T-helper 2 cell (primary cell): ENCODE measurements at places on chromosomes 16 and 17.

- no peak for DNase-seq
Measured at GRCh38 chr16:65846210-65846602, 520.3 kb upstream of the CDH5 start.

GRCh38 chr17:8469964-8470363 lies 34.3 kb downstream of the NDEL1 start:
- DNase-seq: no peak

- DNase-seq: no peak
Measured at GRCh38 chr16:68335175-68335574, 24.4 kb downstream of the PRMT7 start.

GRCh38 chr17:34370376-34370996 lies 7.5 kb upstream of the CCL1 start:
- DNase-seq: no peak

- DNase-seq: peak; percentile 46
Measured at GRCh38 chr17:60036796-60037677, 41.7 kb downstream of the HEATR6 start.

DNA sequence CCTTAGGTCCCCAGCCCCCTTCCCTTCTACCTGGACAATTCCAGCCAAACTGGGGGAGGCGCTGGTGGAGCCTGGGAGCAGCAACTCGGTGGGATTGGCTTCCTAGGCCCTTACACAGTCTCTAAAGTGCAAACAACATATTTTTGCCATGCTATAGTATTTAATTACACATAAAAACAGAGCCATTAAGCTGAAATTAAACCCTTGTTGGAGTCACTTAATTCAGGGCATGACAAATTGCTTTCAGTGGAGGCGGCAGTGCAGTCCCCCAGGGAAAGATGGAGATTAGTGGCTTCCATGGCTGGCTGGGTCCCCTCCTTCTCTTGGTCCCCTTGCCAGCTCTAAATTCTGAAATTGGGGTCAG lies 17.3 kb downstream of the IGFBP4 start:
- DNase-seq: no peak

DNA sequence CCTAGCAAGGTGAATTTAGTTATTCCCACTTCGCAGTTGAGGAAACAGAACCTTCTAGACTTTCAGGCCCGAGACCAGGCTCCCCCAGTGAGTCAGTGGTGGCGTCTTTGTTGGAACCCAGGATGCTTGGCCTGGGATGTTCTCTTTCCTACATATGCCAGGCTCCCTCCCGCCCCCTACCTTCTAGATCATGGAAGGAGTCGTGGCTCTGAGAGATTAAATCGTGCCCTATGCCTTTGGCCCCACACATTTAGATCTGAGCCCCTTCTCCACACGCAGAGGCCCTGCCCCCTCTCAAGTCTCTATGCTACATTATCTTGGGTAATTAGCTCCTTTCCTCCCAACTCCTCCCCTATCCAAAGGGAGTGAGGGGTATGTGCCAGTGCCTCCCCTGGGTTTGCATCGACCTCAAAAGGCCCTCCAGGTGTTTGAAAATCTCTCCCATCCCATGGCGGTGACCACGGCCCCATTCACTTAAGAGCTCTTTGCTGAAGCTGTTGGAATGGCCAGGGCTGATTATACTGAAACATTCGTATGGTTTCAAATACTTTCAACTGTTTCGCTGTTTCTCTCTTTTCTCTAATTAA lies 3.0 kb downstream of the NGFR start:
- no peak for DNase-seq

GRCh38 chr16:25012525-25012991 lies 2.6 kb downstream of the ARHGAP17 start:
- DNase-seq: no peak

DNA sequence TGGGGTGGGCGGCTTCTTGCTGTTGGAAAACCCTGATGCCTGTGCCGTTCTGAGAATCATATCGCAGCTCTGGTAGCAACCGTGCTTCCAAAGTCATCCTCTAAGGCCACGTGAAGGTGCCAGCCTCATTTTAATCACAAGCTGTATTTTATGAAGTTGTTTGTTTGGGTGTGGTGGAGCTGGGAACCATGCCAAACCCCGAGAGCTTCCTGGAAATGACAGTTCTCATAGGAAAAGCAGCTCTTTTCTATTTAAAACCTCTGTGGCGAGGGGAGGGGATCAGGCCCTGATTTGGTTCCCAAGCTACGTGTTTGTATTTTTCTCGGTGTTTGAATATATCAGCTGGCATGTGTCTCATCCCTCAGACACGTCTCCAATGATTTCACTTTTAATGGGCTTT lies 21.7 kb downstream of the KNOP1 start:
- peak; percentile 27 for DNase-seq

DNA sequence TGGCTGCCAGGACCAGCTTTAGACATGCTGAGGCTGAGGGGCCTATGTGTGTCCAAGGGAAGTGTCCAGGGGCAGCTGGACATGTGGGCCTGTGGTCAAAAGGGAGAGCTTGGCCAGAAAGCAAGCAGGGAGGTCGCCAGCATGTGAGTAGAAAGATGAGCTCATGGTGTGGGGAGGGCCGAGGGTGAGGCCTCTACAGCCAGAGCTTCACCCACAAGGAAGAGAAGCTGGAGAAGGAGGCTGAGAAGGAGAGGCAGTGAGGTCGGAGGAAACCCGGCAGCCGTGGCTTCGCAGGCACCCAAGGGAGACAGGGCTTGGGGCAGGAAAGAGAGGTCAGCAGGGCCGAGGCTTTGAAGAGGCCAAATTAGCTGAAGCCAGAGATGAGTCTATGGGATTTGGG lies 4.0 kb upstream of the HSD11B2 start:
- no peak for DNase-seq

GRCh38 chr16:50722405-50722737 lies 19.5 kb upstream of the CYLD start:
- DNase-seq: no peak

- DNase-seq: peak; percentile 95
Measured at GRCh38 chr17:68296217-68297191, 5.2 kb downstream of the ARSG start.

DNA sequence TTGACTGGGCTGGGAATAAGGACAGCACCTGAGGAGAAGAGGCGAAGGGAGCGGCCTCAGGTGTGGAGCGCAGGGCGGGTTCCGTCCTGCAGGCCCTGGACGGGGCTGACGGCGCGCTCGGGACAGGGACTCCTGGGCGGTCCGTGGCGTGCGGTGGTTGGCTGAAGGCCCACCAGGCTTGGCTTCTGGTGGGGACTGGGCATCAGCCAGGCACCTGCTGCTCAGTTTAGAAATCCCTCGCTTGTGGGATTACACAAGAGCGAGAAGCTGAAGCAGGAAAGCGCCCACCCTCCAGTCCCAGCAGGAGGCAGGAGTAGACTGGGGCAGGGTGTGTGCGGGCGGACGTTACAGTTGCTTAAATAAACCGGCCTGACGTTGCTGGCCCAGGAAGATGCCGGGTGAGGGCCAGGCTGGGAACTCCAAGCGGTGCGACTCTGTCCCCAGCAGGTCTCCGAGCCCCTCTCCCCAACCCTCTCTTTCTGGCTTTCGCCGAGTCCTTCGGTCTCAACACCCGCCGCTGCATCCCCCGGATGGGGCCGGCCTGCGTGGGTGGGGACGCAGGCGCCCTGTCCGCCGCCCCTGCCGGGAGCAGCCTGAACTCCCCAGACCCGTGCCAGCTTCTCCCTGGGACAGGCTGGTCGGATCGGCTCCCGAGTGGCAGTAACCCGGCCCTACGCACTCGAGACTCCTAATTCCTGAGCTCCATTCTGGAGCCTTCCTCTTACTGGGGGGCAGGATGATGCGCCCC lies 639 bp downstream of the MIF4GD start:
- no peak for DNase-seq

DNA sequence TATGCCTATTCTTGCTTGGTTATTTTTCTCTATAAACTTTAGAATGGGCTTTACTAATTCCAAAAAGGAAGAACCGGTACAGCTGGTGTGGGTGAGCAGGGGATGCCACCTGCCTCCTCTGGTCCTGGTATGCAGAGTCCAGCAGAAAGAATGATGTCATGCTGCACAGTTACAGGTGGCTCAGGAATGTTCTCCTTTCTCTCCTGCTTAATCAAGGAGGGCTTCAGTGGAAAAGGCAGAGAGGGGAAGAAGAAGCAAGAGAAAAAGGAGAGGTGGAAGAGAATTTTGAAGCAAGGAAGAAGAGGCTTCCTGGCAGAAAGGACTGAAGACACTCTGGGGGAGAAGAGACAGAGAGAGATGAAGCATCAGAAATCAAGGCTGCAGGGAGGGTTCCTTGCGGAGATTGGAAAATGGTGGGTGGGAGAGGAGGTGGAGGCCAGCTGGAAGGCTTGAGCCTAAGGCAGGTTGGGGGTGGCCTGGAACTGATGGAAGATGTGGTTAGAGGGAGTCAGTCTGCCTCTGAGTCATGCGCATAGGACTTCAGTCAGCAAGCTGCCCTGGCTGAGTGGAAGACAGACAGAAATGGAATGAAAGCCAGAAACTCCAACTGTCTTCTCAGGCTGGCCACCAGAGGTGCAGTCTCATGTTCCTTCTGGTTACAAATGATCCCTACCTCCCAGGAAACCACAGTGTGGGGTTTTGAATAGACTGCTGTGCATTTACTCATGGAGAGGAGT lies 64.6 kb upstream of the CRHR1 start:
- DNase-seq: no peak

- DNase-seq: no peak
Measured at GRCh38 chr16:81530296-81530721, 85.7 kb downstream of the CMIP start.

DNA sequence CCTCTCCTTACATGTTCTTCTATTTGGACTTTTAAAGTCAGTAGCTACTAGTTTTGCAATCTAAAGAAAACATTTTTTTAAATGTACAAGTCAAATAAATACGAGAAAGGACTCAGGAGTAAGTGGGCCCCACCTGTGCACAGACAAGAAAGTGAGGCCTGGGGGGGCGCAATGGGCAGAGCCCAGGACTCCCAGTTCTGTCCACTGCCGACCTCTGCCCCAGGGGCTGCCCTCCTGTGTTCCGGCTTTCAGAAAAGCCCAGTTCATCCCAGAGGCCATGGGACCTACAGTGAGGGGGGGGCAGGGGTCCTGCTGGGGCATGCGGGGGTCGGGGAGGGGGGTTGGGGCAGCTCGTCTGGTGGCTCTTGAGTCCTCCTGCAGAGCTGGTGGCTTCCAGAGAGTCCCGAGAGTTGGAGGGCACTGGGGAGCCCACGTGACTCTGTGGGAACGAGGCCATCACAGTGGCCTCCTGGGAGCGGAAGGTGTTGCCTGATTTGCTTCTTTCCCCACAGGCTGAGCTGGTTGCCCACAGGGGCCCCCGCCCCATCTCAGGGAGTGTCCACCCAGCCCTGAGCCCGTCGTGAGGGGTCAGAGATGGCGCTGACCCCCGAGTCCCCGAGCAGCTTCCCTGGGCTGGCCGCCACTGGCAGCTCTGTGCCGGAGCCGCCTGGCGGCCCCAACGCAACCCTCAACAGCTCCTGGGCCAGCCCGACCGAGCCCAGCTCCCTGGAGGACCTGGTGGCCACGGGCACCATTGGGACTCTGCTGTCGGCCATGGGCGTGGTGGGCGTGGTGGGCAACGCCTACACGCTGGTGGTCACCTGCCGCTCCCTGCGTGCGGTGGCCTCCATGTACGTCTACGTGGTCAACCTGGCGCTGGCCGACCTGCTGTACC lies 2.4 kb downstream of the UTS2R start:
- DNase-seq: no peak

GRCh38 chr16:87850009-87851006 lies 19.0 kb downstream of the SLC7A5 start:
- peak; percentile 81 for DNase-seq

- DNase-seq: peak; percentile 85
Measured at GRCh38 chr17:40317880-40318829, 9.2 kb downstream of the RARA start.

DNA sequence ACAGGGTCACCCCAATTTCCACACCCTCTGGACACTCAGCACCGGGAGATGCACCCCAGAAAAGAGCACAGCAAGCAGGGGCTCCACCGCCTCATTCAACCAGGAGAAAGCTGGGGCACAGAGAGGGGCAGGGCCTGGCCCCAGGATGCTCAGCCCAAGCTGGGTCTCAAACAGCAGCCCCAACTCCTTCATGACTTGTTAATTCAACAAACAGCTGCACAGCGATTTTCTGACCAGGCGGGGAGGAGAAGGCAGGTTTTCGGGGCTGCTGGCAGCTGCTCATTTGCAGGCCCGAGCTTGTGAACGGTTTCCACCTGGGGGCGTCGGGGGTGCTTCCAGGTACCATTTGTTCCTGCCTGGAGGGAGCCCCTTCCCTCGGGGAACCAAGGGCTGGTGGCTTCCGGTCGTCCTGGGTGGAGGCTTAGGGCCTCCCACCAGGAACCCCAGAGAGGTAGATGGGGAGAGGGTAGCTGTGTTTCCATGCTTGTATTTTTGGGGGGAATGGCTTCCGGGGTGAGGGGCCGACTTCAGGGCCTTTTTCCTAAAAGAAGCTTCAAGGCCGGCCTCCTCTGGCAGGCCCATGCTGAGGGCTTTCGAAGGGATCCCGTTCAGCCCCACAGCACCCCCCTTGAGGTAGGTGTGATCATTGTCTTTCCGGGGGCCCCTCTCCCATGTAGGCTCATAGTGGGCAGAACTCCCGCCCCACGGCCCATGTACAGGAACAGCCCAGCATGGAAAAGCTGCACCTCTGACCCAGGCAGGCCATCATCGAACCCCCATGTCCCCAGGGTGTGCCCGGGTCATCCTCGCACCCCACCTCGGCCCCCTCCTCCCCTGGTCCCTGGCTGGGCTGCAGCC lies 191.6 kb upstream of the GSE1 start:
- no peak for DNase-seq

GRCh38 chr16:70653809-70654771 lies 7.7 kb downstream of the IL34 start:
- peak; percentile 71 for DNase-seq

DNA sequence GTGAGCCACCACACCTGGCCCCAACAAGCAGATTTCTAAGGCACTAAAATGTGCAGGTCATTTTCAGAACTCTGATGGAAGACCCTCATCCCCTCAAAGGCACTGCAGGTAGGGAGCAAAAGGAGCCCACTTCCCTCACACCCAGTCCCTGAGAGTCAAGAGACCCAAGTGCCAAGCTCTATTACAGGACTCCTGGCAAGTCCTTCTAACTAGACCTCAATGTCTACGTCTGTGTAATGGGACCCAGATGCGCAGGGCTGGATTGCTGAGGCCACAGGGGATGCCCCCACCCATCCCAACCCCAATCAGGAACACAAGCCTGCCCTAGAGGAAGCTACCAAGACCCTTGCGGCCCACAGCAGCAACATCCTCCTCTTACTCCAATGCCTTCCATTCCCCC lies 2.7 kb downstream of the PLLP start:
- no peak for DNase-seq

GRCh38 chr17:48438516-48439061 lies 8.6 kb upstream of the SKAP1 start:
- no peak for DNase-seq

GRCh38 chr16:27756206-27756970 lies 206.4 kb downstream of the KATNIP start:
- no peak for DNase-seq

GRCh38 chr17:2804912-2805311 lies 8.7 kb downstream of the RAP1GAP2 start:
- no peak for DNase-seq

GRCh38 chr17:40854175-40854814 lies 12.7 kb downstream of the KRT12 start:
- peak; percentile 3 for DNase-seq

DNA sequence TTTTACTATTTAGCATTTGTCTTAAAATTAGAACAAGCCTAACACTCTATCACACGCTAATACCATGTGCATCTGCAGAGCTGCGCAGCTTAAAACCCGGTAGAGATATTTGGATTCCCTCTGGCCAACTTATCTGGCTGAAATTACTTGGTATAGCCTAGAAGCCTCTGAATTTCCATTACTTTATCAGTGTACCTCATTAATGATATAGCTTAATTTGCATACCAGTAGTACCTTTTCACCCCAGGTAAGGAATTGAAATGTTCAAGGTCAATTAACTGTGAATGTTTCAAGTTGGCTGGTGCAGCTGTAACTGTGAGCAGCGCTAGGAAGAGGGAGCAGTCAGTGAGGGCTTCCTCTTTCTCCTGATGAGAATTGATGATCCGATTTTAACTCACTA lies 74.2 kb downstream of the CNTNAP4 start:
- no peak for DNase-seq
